ENCODE measurements at places on chromosomes 2 and 18. TPM values are rescaled to one million over a fixed set of nuclear protein-coding genes. Genes with fewer than 3 reads are reported as not detected.

DNA sequence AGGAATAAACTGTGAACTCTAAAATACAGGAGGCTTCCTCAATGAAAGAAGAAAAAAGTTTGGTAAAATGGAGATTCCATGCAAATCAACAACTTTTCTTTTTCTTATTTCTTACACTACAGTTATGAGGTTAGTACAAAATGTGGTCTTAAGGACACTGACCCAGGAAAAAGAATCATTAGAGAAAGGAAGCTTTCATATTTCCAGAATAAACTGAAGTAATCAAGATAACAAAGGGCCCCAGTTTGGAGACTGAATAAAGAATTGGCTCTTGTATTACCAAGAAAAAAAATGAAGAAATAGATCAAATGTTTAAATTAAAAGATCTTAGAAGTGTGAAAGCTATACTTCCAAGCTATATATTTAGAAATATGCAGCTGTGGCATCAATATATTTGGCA is 72.3 kb downstream of the SLC66A3 start:
- DNase-seq = no peak

The ZNF396 gene
- 3.0 TPM for total RNA-seq

DNA sequence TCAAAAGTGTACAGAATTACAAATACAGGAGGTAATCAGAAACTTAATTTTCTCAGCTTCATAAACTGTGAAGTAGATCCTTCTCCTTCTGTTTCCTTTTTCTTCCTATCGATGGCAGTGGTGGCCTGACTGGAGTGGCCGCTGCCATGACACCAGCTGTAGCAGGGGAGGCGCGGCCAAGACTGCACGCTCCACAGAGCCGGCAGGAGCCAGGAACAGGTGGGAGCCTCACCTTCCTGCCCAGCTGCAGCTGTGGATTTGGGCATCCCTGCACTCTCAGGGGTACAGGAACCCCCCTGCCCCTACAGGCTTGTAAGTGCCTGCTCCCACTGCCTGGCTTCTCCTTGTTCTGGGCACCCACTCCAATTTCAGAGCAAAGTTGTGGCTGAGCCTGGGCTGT is 76.1 kb downstream of the EPB41L3 start:
- no peak for DNase-seq

The CEP68 gene
- total RNA-seq = 24.1 TPM

DNA sequence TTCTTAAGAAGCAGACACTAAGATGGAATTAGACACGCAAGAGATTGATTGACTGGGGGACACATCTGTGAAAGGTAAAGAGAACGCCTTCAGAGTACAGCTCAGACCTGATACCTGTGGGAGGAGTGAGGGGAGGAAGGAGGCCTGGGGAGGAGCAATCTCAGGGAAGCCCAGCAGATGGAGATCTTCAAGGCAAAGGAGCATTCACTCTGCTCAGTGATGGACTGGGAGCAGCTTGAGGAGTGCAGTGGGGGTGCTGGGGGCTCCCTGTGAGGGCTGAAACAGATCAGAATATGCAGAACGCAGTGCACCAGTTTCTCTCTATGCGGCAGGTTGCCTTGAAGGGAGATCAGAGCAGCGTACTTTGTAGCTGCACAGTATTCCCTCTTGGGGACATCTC is 103.7 kb upstream of the ATP8B1 start:
- no peak for DNase-seq

Measured in upper lobe of left lung (tissue), 6 donors.